Fibroblast of skin of left quadriceps (primary cell): ENCODE measurements at places on chromosomes 5 and 9.

- no peak for DNase-seq
Measured at GRCh38 chr5:158543539-158544387, 556.0 kb downstream of the EBF1 start.

- no peak for DNase-seq
Measured at GRCh38 chr5:150085191-150085912, 1.0 kb downstream of the CSF1R start.

- no peak for DNase-seq
Measured at GRCh38 chr5:179134511-179134910, 74.3 kb downstream of the ZNF354C start.

GRCh38 chr5:102823441-102823874 lies 68.4 kb downstream of the PAM start:
- DNase-seq = peak; percentile 60

GRCh38 chr5:39260095-39260494 lies 40.7 kb upstream of the FYB1 start:
- no peak for DNase-seq

GRCh38 chr5:12323637-12324229 lies 419.5 kb upstream of the CTNND2 start:
- no peak for DNase-seq

- no peak for DNase-seq
Measured at GRCh38 chr9:19104515-19105282, 2.0 kb upstream of the HAUS6 start.

DNA sequence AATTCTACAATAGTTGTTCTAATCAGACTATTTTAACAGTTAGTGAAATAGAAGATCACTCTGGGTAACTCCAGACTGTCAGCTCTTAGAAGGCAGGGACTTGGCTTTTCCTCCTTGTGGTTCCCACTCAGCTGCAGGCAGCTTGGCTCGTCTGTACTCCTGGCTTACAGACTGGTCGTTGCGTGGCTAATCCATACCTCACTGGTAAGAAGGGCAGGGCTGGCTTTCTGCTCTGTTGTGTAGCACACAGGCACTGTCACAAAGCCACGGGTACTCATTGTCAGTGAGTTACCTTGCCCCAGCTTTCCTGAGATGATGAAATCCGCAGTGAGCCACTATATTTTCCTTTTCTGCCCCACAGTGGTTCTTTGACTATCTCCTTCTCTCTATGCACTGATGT lies 1.8 kb upstream of the PRLR start:
- no peak for DNase-seq

GRCh38 chr5:951940-952596 lies 56.5 kb upstream of the NKD2 start:
- no peak for DNase-seq

GRCh38 chr9:68721666-68722330 lies 16.8 kb downstream of the PIP5K1B start:
- no peak for DNase-seq

GRCh38 chr9:128136816-128137793 lies 9.6 kb upstream of the PTGES2 start:
- peak; percentile 36 for DNase-seq

GRCh38 chr5:173964506-173964905 lies 24.5 kb upstream of the C5orf47 start:
- no peak for DNase-seq

GRCh38 chr5:169923988-169924387 lies 56.3 kb downstream of the INSYN2B start:
- DNase-seq = no peak

GRCh38 chr5:58019614-58020013 lies 440.3 kb downstream of the PLK2 start:
- no peak for DNase-seq
